Pericardium fibroblast (primary cell): ENCODE measurements at places on chromosomes 11 and 22. TPM values are rescaled to one million over a fixed set of nuclear protein-coding genes. Genes with fewer than 3 reads are reported as not detected.

Gene SLC22A9
- not detected in 2 replicates for total RNA-seq

Gene MMP7
- total RNA-seq, result not detected in 2 replicates

Gene AMBRA1
- 12.4 and 12.7 TPM in 2 replicates for total RNA-seq

Gene RCE1
- 17.3 and 26.0 TPM in 2 replicates for total RNA-seq

Gene TUB
- 6.3 and 8.3 TPM in 2 replicates for total RNA-seq

Gene ZBTB44
- total RNA-seq, result 12.5 and 22.6 TPM in 2 replicates

Gene VPS51
- 197 and 427 TPM in 2 replicates for total RNA-seq

Gene PKDREJ
- under 0.01 TPM in 1 of 2 replicates, not detected in the other for total RNA-seq

Gene BRSK2
- total RNA-seq, result 0.09 and 1.6 TPM in 2 replicates

Gene PGR
- 1.9 TPM in 1 of 2 replicates, not detected in the other for total RNA-seq

Gene MYRF
- total RNA-seq, result 3.8 and 25.6 TPM in 2 replicates

Gene CSF2RB
- 0.17 and 0.82 TPM in 2 replicates for total RNA-seq

Gene INPP5J
- 0.12 and 0.17 TPM in 2 replicates for total RNA-seq

Gene MS4A3
- not detected in 2 replicates for total RNA-seq

Gene TMEM121B
- total RNA-seq, result 0.47 TPM in 1 of 2 replicates, not detected in the other

Gene CALCB
- 0.09 TPM in 1 of 2 replicates, not detected in the other for total RNA-seq

Gene HSPB2
- total RNA-seq, result 0.23 and 1.2 TPM in 2 replicates

Gene TLCD5
- 3.0 and 6.6 TPM in 2 replicates for total RNA-seq

Gene ALX4
- under 0.01 and 0.09 TPM in 2 replicates for total RNA-seq

Gene ARHGAP8
- total RNA-seq, result 0.26 TPM in 1 of 2 replicates, not detected in the other

Gene ALG9
- total RNA-seq, result 21.2 and 29.3 TPM in 2 replicates

Gene FERMT3
- total RNA-seq, result 3.2 and 3.4 TPM in 2 replicates

Gene CAT
- total RNA-seq, result 57.8 and 72.7 TPM in 2 replicates

Gene MPZL3
- 0.17 and 0.82 TPM in 2 replicates for total RNA-seq

Gene MCHR1
- not detected in 2 replicates for total RNA-seq
